ENCODE measurements at places on chromosomes 7 and 10.
A peak's percentile ranks its signal among the peaks of the same experiment; 100 is the strongest.

DNA sequence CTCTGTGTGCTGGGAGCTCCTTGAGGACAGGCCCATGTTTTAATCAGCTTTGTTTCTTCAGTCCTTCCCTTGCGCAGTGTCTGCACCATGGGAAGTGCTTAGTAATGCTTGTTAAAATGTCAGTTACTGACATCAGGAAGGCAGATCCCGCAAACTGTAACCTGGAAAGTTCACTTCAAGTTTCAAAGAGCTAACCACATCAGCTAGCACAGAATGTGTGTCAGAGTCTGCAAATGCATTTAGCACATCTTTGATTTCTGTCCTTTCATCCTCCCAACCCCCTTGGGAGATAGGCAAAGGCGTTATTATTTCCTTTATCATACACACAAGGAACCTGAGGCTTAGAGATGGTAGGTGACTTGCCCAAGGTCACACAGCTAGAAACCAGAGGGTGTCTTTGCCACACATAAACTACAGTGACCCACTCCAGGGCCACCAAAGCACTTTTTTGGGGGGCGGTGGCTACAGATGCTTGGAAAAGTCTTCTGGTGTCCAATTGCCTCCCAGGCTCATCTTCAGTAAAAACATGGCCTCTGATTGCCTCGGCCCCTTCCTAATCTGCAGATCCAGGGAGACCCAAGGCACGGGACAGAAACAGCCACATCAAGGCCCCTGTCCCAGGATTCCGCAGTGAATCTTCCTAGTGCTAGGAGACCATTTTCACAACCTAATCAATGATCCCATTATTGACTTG, 116.2 kb upstream of the GPR26 start:
- no peak for DNase-seq

DNA sequence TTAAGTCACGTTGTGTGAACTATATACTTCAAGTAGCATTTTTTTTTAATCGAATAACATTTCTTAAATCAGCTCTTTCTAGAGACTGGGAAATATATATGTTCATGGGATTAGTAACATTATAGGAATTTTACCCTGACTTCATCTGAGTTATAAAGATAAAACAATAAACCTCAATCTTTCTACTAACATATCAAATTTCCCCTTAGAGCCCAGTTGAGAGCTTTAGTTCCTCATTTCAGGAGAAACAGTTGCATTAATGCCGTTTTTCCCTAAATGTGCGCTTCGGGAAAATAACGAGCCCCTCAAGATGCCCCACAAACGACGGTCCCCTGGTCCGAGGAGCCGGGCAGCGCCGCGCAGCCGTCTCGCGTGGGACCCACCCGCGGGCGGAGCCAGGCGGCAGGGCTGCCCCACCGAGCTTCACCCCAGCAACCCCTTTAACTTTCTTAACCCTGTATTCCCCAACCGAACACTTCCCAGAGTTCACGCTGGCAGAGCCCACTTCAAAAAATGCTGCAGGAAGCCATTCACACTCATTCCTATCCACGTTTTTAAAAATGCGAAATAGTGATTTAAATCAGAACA, 152.5 kb upstream of the YAE1 start:
- DNase-seq: no peak

GRCh38 chr10:3142146-3142875, 30.3 kb downstream of the PITRM1 start:
- no peak for DNase-seq

GRCh38 chr7:106947244-106947728, 82.2 kb downstream of the PIK3CG start:
- DNase-seq: no peak

DNA sequence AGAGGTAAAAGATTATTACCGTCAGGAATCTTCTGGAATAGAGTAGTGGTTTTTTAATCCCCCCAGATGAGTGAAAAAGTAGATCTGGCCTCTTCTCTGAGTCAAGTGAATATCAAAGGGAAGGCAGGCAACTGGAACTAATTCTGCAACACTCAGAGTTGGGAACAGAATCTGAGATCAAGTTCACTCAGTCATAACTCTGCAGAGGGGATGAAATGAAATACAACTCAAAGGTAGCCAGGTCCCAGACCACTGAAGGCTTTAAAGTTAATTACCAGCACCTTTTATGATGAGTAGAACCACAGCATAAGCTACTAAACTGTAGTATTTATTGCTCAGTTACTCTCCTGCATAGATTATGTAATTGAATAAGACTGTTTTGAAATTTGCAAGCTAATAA, 455.6 kb upstream of the AKR1E2 start:
- DNase-seq: no peak

- no peak for DNase-seq
These were observed 2.8 kb downstream of the GIMAP5 start for GRCh38 chr7:150740053-150740452.

DNA sequence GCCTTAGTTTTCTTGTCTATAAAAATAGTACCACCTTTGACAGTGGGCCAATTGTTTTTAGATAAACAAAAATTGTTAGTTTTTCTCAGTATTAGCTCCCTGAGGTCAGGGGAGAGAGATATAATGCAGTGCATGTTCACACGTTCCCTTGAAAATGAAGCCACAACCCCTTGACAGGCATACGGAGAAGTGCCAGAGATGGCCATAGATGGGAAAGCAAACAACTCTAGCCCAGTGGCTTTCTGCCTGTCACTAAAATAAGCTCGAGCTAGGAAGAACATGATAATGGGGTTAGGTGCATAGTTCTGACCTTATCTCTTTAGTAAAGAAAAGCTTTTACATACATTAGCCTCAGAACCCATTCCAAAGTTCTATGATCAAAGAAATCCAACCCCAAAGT, 124.9 kb downstream of the CHRM2 start:
- DNase-seq: no peak

DNA sequence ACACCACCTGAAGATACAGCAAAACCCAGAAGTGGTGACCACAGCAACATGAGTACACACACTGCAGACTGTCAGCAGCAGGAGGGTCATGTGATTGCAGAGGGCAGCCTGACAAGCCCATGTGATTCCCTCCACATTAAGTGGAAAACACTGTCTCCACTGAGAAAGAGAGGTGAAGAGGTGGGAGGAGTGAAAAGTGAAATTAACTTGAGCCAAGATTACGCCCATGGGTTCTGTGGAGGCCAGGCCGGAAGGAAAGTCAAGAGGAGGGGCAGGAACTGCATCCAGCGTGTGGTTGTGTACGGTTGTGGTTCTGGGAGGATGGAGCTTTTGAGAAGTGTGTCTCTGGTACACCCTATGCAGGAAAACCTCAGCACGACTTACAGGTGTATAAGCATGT, 138.5 kb downstream of the PLXNA4 start:
- no peak for DNase-seq

GRCh38 chr7:107865956-107866775, 24.8 kb upstream of the DLD start:
- no peak for DNase-seq

DNA sequence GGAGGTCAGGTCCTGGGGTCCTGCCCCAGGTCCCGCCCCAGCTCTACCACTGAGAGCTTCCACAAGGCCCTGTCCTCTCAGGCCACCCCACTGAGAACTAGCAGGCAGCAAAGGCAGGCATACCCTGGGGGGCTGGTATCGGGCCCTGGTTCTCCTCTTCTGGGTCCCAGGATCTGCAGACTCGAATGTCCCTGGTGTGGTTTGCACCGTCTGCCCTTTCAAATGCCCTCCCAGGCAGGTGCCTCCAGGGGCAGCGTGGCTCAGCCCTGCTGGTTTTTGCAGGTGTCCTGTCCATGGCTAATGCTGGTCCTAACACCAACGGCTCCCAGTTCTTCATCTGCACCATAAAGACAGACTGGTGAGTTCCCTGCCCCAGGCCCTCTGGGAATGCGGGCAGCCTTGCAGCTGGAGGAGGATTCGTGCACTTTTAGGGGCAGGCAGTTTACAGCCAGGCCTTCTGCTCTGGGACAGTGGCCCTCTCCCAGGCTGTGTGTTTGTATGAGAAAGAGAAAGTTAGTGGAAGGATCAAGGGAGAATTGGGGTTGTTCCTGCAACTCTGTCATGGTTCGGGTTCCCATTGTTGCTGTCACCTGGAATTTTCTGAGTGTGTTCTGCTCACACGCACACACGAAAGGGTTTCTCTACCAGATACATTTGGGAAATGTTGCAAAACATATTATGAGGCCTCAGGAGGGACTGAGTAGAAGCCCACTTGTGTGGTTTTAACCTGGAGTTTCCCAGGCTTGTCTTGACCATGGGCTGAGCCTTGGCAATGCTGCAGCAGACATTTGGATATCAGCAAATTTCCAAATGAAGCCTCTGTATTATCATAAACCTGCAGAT, 5.0 kb downstream of the PPIF start:
- DNase-seq: no peak

DNA sequence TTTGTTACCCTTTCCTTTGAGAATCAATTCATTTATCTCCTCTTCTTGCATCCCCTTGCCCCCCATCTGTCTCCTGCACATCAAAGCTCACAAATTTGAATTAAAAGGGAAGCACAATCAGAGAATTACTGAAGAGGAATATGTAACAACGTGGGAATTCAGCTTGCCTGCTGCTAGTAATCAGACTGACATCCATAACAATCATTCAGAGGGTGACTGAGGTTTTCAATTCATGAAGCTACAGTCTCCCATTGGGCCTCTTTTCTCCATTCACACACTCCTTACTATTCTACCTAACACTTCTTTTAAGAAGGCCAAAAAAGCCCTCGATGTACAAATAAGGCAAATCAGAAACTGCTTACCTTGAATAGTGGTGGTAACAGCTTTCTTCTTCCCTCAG, 24.3 kb upstream of the DNA2 start:
- no peak for DNase-seq

DNA sequence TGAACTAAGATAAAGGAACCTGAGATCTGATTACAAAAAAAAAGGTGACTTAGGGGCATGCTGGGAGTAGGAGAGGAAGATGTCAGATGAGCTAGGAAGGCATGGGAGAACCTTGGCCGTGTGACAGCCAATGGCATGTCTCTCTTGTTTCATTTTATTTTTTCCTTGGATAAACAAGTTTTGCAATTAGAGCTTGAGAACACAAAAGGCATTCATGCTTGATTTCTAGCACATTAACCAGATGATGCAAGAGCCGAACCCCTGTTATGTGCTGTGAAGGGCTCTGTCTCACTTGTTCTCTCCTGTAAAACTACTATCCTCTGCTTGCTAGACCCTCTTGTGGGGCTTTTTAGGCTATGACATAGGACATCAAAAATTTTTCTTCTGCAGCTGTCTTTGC, 134.3 kb upstream of the ASAH2 start:
- DNase-seq: no peak

DNA sequence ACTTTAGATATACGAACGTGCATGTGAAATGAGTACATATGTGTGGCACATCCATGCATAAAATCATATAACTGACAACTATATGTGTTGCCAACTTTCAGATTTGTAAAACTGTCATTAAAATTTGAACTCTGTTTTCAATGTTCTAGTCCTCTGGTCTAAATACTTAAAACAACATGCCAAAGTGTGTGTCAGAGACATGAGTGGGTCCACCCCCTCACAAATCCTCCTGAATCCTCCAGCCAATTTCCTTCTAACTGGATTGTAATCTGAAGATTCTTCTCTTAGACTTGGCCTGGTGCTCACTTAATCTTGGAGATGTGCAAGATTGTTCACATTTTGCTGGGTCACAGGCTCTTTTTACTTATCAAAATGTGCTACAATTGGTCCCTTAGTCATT, 184.1 kb downstream of the RELN start:
- no peak for DNase-seq

DNA sequence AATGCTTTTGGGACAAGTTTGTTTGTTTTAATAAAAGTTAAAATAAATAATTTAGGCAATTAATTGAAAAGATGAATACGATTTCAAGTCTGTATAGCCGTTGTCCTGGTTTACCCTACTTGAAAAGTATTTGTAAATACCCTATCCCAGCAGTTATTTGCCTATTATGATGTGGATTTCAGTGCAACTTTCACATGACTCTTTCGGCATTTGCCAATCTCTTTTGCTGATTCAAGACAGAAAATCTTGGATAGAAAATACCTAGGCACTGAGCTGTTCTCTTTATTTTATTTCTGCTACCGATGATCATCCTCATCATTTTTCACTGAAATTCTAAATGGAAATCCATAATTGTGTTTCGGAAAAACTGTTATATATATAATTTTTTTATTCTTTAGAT, 125.9 kb upstream of the FZD8 start:
- DNase-seq: no peak

GRCh38 chr10:43263551-43264343, 3.1 kb downstream of the RASGEF1A start:
- DNase-seq: no peak

GRCh38 chr10:133403784-133404183, 9.8 kb downstream of the MTG1 start:
- DNase-seq: no peak

DNA sequence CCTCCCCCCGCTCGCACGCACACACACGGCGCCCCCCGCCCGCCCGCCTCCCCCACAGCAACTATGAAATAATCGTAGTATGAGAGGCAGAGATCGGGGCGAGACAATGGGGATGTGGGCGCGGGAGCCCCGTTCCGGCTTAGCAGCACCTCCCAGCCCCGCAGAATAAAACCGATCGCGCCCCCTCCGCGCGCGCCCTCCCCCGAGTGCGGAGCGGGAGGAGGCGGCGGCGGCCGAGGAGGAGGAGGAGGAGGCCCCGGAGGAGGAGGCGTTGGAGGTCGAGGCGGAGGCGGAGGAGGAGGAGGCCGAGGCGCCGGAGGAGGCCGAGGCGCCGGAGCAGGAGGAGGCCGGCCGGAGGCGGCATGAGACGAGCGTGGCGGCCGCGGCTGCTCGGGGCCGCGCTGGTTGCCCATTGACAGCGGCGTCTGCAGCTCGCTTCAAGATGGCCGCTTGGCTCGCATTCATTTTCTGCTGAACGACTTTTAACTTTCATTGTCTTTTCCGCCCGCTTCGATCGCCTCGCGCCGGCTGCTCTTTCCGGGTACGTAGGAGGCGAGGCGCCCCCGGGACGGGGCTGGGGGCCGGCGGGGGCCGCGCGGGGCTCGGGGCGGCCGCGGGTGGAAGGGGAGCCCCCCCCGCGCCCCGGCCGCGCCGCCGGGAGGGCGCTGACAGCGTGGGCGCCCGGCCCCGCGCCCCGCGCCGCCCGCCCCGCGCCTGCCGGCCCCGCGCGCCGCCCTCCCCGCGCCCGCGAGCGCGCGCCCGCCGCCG, 441 bp downstream of the BMI1 start:
- DNase-seq: peak; percentile 80

- DNase-seq: no peak
These were observed 55.1 kb upstream of the ZEB1 start for GRCh38 chr10:31263903-31264302.

GRCh38 chr10:69327463-69328379, 49.4 kb downstream of the HK1 start:
- DNase-seq: peak; percentile 43

GRCh38 chr7:140876519-140877248, 48.0 kb downstream of the BRAF start:
- no peak for DNase-seq

GRCh38 chr10:125565046-125565445, 117.9 kb downstream of the TEX36 start:
- DNase-seq: no peak

- DNase-seq: no peak
These were observed 12.5 kb upstream of the TNS3 start for GRCh38 chr7:47594406-47594805.

GRCh38 chr7:95004618-95005247, 97.3 kb downstream of the PPP1R9A start:
- no peak for DNase-seq

GRCh38 chr7:134155206-134155605, 28.1 kb downstream of the LRGUK start:
- no peak for DNase-seq
